ENCODE measurements at places on chromosomes 5 and 9.

- DNase-seq = no peak
Observed at GRCh38 chr9:132986114-132986513, 7.6 kb downstream of the GFI1B start.

DNA sequence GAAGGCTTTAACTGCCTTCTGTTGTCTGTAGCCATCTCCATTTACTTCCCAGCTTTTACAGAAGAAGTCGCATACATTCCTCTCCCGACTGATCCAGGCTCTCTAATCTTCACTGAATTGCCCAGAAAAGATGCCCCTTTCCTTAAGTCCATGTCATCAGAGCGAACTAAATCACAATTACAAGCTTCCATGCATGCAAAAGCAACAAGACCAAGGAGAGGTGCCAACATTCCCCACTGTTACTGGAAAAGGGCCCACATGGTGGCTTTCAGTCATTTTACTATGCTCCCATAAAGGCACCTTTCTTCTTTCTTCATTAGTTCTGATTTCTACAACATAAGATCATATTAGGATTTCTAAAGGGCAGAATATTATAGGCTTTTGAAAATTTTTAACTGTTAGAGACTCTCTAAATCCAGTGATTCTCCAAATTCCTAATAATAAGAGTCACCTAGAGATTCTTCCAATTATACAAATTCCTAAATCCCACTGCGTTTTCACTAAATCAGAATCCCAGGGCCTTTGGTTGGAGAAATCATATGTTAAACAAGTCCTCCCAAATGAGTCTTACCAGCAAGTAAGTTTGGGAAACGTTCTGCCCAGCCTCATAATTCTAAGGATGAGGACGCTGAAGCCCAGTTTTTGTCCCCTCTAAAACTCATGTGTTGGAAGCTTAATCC, 17.0 kb upstream of the ZFR start:
- DNase-seq = no peak

DNA sequence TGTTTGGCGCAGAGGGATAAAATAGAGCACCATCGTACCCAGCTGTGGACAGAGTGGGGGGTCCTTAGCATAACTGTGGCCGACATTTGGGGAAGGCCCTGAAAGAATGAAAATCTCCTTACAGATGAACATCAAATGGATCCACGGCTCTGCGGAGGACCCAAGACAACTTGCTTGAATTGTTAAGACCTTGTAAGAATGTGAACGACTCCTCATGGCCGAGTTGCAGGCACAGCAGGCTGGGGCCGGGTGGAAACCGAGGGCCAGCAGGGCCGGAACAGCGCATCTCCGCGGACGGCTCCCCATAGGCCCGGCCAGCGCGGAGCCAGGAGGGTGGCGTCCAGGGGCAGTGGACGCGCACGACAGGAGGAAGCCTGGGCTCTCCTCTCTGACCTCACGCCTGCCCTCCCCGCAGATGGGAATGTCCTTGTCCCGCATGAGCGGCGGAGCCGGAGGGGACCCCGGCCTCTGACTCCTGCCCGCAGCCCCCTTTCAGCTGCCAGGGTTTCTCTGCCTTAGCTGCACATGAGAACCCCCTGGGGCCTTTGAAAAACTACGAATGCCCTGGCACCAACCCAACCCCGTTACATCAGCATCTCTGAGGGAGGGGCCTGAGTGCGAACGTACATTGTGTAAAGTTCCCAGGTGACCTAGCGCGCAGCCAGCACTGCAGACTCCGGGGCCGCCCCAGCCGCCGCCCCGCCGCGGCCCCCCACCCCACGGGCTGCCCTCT, 36.2 kb upstream of the PTCH1 start:
- no peak for DNase-seq

- DNase-seq = no peak
Observed at GRCh38 chr5:95857185-95857945, 34.8 kb upstream of the GLRX start.

DNA sequence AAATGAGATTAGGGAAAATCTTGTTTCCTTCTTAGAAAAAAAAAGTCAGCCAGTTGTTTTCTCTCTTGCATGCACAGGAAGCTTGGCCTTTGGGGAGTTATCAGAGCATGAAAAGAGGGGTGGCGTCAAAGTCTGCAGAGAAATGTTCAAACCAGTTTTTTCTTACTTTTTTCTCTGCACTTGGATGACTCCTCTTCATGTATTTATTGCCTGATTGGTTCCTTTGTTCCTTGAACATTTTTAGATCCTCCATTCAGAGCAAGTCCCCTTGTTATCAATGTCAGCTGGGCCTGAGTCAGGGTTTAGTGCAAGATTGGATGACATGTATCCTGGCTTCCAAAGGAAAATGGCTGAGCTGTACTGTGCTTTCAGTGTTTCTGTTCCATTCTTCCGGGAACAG, 392.6 kb upstream of the BRINP1 start:
- DNase-seq = no peak

GRCh38 chr5:68336200-68336599, 120.6 kb downstream of the PIK3R1 start:
- DNase-seq = no peak

DNA sequence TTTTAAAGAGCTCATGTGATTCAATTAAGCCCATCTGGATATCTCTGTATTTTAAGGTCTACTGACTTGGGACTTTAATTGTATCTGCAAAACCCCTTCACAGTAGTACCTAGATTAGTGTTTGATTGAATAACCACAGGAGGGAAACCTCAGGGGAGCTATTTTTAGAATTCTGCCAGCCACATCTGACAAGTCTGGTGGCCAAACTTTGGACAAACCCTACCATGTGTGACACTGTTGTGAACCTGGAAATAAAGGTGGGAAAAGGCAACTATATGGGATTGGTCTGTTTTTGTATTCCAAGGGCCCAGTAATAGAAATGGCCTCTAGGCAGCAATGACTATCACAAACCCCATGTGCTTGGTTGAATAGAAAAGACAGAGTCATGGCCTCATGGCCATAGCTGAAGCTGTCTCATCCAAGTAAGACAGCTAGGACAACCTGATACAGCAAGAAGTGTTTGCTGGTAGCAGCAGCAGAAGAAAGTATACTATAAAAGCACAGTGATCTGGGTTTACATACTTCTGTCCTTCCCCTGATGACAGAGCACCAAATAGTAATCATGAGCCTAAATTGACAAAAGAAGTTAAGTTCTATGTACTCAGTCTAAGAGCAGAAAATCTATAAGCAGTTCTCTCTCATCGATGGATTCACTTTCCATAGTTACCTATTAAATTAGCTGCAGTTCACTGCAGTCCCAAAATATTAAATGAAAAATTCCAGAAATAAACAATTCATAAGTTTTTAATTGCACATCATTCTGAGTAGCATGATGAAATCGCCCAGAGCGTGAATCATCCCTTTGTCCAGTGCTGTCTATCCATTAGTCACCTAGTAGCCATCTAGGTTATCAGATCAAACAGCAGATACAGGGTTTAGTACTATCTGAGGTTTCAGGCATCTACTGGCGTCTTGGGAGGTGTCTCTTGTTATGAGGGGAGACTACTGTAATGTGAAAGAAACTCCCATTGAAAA, 189.8 kb downstream of the ARHGAP26 start:
- DNase-seq = no peak

GRCh38 chr9:129774791-129775447, 22.1 kb upstream of the PTGES start:
- no peak for DNase-seq

- DNase-seq = no peak
Observed at GRCh38 chr5:32679218-32679617, 31.9 kb upstream of the NPR3 start.

- DNase-seq = no peak
Observed at GRCh38 chr5:36389245-36389644, 87.5 kb upstream of the RANBP3L start.

DNA sequence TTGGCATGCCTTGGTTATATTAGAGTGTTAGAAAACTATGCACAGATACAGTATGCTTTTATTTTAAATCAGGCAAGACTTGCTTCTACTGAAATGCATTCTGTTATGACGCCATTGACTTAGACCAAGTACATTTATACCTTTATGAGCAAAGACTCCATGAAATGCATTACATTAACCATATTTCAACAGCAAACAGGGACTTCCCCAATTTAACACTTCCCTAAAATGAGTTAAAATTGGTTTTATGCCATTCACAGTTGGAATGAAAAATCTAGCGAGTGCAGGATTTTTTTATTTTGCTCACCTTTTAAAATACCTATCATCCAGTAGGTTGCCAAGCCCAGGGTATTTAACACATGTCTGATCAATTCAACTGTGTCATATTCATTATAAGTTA, 272.1 kb upstream of the IZUMO3 start:
- DNase-seq = no peak

GRCh38 chr9:100521282-100521681, 48.3 kb downstream of the TMEFF1 start:
- no peak for DNase-seq

DNA sequence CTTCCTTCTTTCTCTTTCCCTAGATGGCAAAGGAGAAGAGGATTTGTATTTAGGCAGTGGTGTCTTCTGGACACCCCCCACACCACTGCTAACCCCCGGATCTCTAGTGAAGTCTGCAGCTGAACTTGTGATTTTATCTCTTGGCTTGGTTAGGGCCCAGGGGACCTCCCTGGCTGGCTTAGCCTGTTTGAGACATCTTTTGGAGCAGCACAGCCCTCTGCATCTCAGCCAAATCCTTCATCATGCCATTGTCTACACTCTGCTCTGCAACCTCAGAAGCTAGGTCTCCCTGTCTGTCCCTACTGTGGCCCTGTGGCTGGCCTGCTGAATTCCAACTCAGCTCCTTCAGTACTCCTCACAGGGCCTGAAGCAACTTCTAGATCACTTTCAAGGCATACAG, 81.7 kb downstream of the MUSK start:
- no peak for DNase-seq

GRCh38 chr9:95092262-95093072, 225.0 kb downstream of the FANCC start:
- DNase-seq = no peak

DNA sequence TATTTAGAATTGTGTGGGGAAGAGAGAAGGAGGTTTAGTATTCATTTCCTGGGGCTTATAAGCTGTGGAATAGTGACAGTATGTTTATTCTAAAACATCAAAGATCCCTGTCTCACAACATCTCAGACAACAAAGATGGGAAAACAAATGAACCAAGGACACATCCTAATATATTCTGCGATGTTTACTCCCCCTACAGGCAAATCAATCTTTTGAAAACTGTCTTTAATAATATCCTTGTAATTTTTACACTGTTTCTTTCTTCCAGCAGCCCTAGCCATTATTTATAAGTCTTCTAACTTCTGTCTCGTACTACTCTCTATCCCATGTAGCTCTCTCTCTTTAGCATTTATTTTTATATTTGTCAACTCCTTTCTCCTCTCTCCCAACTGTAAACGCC, 33.5 kb upstream of the TMEM252 start:
- no peak for DNase-seq

DNA sequence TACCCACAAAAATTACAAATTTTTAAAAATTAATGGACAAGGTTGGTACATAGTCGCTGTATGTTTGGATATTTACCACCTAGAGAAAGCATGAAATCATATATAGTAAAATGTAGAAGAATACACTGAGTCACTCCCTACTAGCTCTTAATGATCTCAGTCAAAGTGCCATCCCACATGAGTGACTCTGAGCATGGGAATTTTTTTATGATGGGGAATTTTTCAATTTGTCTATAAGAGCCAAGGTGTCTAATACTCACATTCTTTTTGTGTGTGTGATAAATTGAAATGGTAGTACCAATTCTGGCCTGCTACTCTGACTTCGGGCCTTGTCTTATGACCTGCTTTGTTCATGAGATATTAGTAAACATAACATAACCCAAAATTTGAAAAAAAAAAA, 483.2 kb downstream of the CDH10 start:
- DNase-seq = no peak

GRCh38 chr9:100324594-100325200, 28.0 kb downstream of the TEX10 start:
- no peak for DNase-seq

DNA sequence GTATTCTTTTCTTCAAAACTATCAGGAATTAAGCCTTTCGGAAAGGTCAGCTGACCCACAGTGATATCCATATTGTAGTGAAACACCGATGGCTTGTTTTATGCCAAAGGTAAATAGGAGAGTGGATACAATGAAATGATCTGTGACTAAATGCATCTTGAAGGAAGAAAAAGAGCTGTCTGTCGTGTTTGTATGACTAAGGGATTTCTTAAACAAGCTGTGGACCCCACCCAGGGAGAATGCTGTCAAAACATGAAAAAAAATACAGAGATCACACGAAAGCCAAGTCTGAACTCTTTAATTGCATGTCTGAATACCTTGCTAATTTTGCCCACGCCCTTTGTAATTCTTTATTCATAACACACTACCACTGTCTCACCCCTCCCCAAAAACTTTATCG, 286.4 kb upstream of the WWC1 start:
- DNase-seq = no peak

GRCh38 chr9:37999588-38000189, 69.3 kb downstream of the SHB start:
- DNase-seq = no peak

DNA sequence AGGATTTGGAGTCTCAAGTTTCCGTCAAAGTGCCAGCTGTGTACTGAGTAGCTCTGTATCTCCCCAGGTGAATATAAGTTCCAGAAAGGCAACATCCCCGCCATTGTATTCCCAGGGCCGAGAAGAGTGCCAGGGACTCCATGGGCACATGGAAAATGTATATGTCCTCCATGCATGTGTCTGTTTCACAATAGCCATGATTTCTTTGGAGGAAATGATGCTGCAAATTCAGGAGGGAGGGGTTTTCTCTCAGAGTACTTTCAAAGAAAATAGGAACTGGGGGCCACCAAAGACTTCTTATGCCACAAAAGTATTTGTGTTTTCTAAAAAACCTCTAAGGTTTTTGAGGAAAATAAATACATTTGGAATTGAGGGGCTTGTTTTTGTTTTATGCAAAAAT, 524.6 kb downstream of the BNC2 start:
- no peak for DNase-seq

DNA sequence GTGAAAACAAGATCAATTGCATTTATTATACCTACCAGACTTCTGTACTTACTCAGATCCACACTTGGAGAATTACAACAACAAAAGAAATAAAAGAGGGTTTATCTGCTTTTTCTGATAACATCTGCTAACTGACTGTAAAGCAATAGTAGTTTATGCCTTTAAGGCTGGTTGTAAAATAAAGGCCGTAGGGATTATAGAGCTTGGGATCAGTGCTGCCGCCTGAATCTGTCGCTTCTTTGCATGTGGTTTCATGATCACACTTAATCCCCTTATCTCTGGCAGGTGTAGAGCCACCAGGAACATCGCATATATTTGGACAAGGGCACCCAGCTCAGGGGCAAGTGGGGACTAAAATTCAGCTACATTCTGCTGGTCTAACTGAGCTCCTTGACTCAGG, 146.7 kb downstream of the CCDC192 start:
- DNase-seq = no peak

GRCh38 chr9:112912636-112913035, 22.0 kb upstream of the SLC46A2 start:
- no peak for DNase-seq

GRCh38 chr5:173495225-173495904, 121.1 kb downstream of the BOD1 start:
- DNase-seq = no peak

GRCh38 chr5:176929654-176930053, 30.5 kb upstream of the HK3 start:
- no peak for DNase-seq

- DNase-seq = no peak
Observed at GRCh38 chr9:88435336-88435735, 47.1 kb downstream of the SPIN1 start.

All from SIG-M5 (cell line).